ENCODE measurements at places on chromosomes 1 and 21. TPM values are rescaled to one million over a fixed set of nuclear protein-coding genes. Genes with fewer than 3 reads are reported as not detected.

NBPF15 gene
- total RNA-seq: 9.7 TPM

LCA5L gene
- total RNA-seq: 0.98 TPM

TNFRSF14 gene
- 111 TPM for total RNA-seq

DISP1 gene
- total RNA-seq: 2.5 TPM

CHIA gene
- not detected for total RNA-seq

KCNJ9 gene
- 0.11 TPM for total RNA-seq

MSH4 gene
- total RNA-seq: 0.16 TPM

ATP1A4 gene
- total RNA-seq: not detected

ARHGEF10L gene
- total RNA-seq: 133 TPM

B3GALNT2 gene
- 17.7 TPM for total RNA-seq

KRTAP15-1 gene
- total RNA-seq: not detected

SLC35F3 gene
- 0.13 TPM for total RNA-seq

SPRR2B gene
- total RNA-seq: not detected

LMX1A gene
- 0.64 TPM for total RNA-seq

ZNF436 gene
- total RNA-seq: 13.9 TPM

SELL gene
- 1.5 TPM for total RNA-seq

ANKRD35 gene
- total RNA-seq: 0.53 TPM

CNIH3 gene
- 1.4 TPM for total RNA-seq

C2CD4D gene
- 0.85 TPM for total RNA-seq

KRTAP10-9 gene
- total RNA-seq: not detected

SLC6A9 gene
- 21.7 TPM for total RNA-seq

Data from colonic mucosa (tissue), 4 donors.